GDM1 (cell line): ENCODE measurements at places on chromosomes 3 and 15.

- DNase-seq, result no peak
Measured at GRCh38 chr15:63389902-63390670, 8.4 kb upstream of the CA12 start.

DNA sequence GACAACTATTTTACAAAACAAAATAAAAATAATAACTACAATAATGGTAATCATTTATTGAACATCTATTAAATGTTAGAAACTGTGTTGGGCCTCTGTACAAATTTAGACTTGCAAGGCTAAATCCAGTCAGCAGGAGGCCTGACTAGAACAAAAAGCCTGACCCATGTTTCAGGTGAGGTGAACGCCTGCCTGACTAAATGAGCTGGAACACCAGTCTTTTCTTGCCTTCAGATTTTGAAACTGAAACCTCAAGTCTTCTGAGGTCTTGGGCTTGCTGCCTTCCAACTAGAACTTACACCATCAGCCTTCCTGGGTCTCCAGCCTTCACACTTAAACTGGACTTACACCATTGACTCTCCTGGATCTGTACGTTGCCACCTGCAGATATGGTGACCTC, 706.9 kb downstream of the TBL1XR1 start:
- no peak for DNase-seq

DNA sequence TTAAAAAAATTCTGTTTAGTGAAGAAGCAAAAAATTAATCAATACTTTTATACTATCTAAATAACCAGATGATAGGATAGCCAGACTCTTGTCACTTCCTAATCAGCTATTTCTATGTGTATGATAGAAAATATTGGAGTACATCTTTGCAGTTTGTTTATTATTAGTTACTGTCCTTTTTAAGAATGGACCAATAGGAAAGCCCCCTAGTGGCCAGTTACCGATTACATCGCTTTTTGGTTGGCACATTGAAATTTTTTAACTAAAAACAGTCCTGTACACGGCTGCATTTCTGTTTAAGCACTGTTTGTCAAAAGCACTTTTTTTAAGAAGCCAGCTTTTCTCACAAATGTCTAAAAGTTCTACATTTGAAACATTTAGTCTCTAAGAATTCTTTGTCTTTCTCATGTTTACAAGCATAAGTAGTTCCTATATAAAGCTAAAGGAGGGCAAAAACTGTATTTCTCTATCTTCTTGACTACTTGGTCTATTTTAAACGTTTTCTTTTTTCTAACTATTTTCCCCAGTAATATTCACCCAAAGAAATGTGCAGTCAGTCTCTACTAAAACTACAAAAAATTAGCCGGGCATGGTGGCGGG, 253.2 kb upstream of the LRTM1 start:
- DNase-seq, result no peak

GRCh38 chr3:156189927-156190326, 69.5 kb downstream of the KCNAB1 start:
- DNase-seq, result no peak

DNA sequence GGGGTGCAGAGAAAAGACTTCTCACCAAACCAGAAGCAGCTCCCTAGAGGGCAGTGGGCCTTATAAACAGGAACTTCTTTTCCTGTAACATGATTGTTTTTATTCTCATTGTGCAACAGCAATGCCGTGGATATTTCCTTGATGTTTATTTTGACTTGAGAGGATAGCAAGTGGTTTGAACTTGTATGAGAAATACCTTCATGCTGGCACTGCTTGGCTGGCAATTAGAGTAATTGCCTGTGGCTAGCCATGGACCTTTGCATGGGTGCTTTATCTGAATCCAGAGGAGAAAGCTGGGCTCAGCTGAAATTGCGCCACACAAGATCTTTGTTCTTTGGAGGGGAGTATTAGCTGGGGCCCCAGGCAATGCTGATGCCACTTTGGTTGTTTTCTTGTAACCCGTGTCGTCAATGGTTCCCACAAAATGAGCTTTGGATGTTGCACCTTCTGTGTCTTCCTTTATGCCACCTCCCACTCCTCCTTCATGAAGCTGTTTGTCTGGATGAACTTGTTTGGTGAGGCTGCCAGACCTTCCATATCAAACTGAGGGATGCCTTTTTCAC, 37.9 kb downstream of the CMTM8 start:
- DNase-seq, result no peak

GRCh38 chr15:39511000-39511915, 69.6 kb upstream of the THBS1 start:
- DNase-seq, result no peak

GRCh38 chr3:59482684-59483083, 432.9 kb upstream of the CFAP20DC start:
- no peak for DNase-seq

- no peak for DNase-seq
Measured at GRCh38 chr15:78316283-78317083, 17.1 kb upstream of the SKIC8 start.

DNA sequence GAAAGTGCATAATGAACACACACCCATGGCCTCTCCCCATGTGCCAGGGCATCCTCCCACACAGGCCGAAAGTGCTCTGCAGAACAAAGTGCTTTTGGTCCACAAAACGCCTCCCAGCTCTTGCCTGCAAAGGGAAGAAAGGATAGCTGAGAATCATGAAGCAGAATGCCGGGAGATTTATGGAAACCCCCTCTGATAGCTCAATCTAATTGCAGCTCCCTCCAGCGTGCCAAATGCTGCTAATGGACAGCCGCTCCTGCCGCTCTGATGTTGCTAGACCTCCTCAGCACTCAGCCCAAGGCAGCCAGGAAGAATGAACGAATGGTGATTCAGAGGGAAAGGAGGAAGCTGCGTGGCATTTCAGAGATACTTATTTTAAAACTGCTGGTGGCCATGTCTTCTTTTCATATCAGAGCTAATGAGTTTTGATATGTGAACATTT, 145.3 kb downstream of the TJP1 start:
- DNase-seq, result no peak

- DNase-seq, result no peak
Measured at GRCh38 chr3:115648559-115648958, 25.2 kb downstream of the GAP43 start.

GRCh38 chr3:77456906-77457305, 417.0 kb downstream of the ROBO2 start:
- DNase-seq, result no peak

DNA sequence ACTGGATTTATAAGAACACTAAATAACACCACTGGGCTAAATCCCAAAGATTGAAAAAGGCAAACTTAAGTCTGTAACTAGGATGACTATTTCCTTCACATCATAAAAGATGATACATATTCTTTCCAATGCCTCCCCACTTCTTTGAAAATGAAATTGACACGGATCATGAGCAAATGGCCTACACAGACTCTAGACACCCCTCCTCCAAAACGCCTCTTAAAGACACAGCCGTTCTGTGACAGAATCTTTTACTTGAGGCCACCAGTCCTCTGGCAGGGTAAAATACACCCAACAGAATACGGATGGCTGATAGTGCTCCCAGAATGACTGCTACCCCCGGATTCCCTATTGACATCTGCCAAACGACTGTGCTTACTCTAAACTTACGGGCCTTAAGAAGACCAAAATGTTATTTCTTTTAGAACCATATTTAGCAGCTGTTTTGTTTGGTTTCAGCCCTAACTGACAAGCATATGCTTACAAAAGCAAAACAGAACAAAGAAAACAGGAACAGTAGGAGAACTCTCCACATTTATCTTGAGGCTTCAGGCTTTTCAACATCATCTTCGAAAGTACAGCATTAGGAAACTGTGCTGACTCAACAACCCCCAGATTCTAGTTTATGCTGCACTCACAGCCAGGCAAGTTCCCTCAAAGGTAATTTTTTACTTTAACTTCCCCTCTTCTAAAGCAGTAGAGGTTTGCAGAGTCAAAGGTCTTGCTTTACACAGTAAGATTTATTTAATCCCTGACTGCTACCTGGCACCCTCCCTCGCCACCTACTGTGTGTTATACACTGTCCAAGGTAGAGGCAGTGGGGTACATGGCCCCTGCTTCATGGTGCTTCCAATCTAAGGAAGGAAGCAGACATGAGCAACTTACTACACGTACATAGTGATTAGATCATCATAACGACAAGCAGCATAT, 84.3 kb downstream of the TNIK start:
- peak; percentile 20 for DNase-seq

GRCh38 chr15:41020829-41021228, 67.6 kb downstream of the CHAC1 start:
- DNase-seq, result no peak

DNA sequence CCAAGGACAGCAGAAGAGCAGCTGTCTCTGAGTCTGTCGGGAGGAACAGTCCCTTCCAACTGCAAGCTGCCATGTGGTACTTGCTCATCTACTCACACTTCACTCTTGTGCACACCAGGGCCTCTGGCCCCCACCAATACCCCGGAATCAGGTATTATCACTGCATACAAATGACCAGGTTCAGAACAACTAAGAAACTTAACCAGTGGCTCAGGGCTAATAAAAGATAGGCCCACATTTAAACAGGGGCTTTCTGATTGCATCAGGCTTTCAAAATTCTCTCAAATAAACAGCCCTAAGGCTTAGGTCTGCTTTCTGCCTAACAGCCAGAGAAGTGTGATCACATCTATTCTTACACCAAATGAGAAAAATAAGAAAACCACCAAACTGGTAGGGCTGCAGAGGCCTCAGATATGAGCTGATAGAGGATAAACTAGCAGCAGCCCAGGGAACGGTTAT, 20.7 kb downstream of the CCDC12 start:
- no peak for DNase-seq

- DNase-seq, result no peak
Measured at GRCh38 chr3:38949994-38950393, 101.8 kb downstream of the SCN11A start.

- no peak for DNase-seq
Measured at GRCh38 chr15:40183636-40184463, 23.0 kb downstream of the BUB1B start.
